ENCODE measurements at places on chromosomes 2 and 18.
A peak's percentile ranks its signal among the peaks of the same experiment; 100 is the strongest.

DNA sequence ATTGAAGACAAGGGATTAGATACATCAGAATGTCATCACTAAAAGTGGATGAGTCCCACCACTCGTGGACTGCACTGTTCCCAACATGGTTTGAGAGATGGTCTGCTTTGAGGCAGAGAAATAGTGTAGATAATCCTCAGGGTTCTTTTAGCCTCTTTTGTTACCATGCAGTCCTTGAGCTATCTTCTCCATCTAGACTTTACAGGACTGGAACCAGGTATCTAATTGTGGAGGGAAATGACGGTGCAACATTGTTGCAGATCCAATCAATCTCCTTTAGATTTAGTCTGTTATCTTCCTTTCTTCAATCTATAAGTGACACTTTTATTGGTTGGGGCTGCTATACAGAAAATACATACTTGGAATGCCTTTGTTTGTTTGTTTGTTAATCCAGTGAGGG, 183.8 kb upstream of the CWC22 start:
- DNase-seq: no peak

GRCh38 chr2:136118819-136119716, 1.1 kb upstream of the CXCR4 start:
- peak; percentile 82 for DNase-seq

GRCh38 chr18:10442551-10442971, 11.9 kb upstream of the APCDD1 start:
- DNase-seq: no peak

GRCh38 chr2:27863146-27863545, 27.0 kb downstream of the RBKS start:
- no peak for DNase-seq

DNA sequence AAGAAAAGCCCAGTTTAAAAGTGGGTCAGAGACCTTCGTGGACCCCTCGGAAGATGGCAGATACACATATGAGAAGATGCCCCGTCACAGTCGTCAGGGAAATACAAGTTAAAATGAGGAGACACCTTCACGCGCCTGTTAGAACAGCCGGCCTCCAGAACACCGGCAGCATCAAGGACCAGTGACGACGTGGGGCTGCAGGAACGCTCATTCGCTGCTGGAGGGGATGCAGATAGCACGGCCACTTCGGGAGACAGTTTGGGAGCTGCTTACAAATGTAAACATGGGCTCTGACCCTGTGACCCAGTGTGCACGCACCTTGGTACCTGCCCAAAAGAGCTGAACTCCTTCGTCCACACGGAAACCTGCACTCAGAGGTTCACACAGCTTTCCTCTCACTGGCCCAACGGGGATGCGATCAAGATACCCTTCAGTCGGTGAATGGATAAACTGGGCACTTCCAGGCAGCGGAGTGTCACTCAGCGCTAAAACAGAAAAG, 83.7 kb upstream of the CTDP1 start:
- no peak for DNase-seq

DNA sequence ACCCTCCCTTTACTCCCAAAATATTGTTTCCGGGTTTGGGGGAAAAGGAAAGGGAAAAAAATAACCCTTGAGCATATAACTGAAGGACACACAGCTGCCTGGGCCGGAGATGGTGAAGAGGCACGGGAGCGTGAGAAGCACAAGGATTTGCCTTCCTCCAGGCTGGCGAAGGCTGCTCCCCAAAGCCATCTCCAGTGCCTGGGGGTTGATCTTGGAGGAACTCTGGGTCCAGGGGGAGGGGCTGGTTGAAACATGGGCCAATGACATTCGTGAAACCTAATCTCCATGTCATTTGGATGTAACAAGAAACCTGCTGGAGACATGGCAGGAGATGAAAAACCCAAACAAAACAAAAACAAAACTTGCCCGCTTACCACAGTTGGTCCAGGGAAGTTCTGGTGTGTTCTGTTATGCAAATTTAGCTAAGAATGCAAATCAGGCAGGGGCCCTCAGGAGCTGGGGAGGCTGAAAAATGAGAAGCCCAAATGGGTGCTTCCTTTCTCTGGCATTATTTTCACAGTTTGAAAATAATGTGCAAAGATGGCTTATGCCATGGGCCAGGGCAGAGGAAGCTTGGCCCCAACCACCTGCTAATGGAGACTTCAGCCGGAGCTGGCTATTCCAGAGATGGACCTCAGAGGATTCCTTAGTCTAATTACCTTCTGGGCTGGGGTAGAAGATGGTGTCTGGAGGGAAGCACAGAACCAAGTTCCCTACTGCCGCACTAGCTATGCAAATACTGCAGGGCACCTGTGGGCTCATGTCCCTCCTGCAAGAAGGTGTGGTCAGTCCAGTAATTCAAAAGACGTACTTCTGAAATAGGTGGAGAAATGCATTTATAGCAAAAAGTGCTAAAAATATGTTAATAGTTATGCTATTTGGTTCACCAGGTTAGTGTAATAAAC, 180.9 kb downstream of the BCL2 start:
- DNase-seq: no peak

DNA sequence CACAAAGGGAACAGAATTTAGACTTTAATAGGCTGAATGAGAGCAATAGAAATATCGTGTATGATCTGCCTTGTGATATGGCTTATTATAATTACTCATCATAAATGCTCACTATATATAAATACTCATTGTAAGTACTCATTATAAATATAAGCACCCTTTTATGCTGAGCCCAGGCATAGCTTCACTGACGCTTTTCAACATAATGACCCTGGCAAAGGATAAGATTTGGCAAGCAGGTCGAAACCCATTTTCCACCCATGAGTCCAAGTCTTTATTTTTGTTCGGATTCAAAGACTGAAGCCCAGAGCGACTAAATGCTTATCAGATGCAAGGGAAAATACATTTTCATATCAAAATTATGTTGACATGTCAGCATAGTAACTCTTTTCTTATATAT, 500.4 kb downstream of the SLC4A3 start:
- no peak for DNase-seq

GRCh38 chr2:109448946-109449788, 164.6 kb downstream of the SEPTIN10 start:
- no peak for DNase-seq

GRCh38 chr2:50225021-50225928, 806.7 kb downstream of the NRXN1 start:
- DNase-seq: no peak

DNA sequence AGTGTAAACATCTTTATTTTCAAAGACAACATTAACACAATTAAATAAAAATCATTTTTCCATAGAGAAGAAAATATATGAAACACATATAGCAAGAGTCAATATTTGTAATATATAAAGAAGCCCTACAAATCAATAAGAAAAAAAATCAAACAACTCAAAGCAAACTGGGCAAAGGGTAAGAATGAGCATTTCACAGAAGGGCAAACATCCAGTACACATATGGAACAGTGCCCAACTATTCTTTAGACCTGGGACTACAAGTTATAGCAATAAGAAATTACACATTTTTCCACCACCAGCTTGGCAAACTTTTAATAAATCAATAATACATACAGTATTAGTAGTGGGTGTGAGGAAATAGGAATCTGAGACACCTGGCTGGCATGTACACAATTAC, 324.1 kb downstream of the CYP26B1 start:
- no peak for DNase-seq

- no peak for DNase-seq
These were observed 29.6 kb upstream of the ALPP start for GRCh38 chr2:232348936-232349335.

GRCh38 chr2:240946046-240946445, 39.9 kb downstream of the CROCC2 start:
- no peak for DNase-seq

GRCh38 chr2:223457301-223457700, 144.9 kb downstream of the SCG2 start:
- DNase-seq: no peak

GRCh38 chr2:171406044-171406443, 27.7 kb downstream of the METTL8 start:
- no peak for DNase-seq

DNA sequence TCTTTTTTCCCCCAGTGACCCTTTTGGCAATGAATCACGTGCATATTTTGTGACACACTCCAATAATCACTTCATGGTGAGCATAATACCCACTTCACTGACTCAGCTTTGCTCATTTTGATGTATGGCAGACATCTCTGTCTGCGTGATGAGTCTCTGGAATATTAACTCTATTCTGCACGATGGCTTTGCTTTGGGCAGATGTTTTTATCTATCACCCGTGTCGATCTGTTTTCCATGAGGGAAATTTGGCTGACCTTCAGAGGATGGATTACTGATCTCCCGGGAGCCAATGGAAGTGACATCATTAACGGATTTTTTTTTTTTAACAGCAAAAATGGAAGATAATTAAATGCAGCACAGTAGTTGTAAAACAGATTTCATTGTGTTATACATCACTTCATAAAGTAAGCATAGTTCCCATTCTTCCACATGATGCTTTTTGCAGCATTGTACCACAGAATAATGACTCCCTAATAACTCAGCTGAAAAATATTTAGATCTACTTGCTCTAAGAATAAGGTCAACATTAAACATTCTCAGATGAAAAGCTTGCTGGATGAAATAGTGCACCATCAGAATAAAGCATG, 29.8 kb downstream of the CDC42EP3 start:
- no peak for DNase-seq

- DNase-seq: no peak
These were observed 1.7 kb downstream of the HOXD8 start for GRCh38 chr2:176130957-176131847.

- peak; percentile 21 for DNase-seq
These were observed 39.0 kb upstream of the MAL start for GRCh38 chr2:94986392-94986963.

DNA sequence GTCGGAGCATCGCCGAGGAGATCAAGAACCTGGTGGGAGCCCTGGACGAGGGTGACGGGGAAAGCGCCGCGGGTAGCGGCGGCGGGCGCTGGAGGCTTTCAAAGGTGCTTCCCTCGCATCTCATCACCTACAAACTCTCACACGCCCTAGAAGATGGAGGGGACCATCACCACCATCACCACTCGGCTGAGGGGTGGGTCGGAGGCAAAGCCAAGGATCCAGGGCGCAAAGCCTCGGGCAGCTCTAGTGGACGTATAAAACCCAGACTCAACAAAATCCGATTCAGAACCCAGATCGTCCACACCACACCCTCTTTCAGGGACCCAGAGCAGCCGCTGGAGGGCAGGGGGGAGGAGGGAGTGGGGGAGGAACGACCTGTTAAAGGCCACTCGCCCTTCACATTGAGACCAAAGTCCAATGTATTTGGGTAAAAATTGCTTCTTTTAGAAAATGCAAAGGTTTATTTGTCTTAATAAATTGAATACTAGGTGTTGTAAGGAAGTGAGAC, 1.5 kb downstream of the SOWAHC start:
- DNase-seq: no peak

- peak; percentile 51 for DNase-seq
These were observed 2.1 kb upstream of the CXCR1 start for GRCh38 chr2:218168635-218169462.

DNA sequence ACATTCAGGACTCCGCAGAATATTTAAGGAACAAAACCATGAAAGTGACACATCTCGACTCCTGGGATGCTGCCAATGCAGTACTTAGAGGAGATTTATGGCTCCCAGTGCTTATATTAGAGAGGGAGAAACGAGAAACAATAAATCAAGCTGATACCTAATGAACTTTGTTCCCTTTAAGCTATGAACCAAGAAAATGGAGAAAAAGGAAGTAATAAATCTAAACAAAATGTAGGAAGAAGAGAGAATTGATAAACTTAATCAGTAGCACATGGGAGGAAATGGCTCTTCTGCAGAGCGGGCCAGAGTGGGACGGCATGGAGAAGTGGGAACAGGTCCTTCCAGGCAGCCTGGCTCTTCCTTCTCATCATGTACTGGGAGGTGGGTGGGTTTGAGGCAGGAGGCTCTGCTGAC, 42.7 kb downstream of the NPPC start:
- DNase-seq: no peak

- DNase-seq: no peak
These were observed 484 bp downstream of the ABCB6 start for GRCh38 chr2:219218217-219218731.

GRCh38 chr2:44770221-44771195, 171.0 kb upstream of the SIX3 start:
- DNase-seq: no peak

DNA sequence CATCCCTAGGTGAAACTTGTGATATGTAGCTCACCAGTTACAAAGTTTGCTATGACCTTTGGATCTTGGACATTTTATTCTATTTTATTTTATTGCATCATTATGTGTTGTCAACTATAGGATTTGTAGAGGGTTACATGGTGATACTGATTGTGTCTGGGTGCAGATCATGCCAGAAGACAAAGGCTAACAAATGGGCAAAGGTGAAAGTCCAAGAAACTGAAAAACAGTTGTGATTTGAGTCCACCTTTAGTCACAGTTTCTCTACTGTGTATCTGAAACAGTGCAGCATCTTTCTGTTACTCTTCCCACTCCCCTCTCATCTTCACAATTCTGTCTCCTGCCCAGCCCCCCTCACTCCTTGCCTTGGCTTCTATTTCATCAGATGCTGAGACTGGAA, 111.9 kb upstream of the LYPD6 start:
- no peak for DNase-seq

- DNase-seq: no peak
These were observed 28.7 kb downstream of the COPS9 start for GRCh38 chr2:240107477-240107796.

All from T follicular helper cell (primary cell).